ENCODE measurements at places on chromosomes 2 and 18.

DNA sequence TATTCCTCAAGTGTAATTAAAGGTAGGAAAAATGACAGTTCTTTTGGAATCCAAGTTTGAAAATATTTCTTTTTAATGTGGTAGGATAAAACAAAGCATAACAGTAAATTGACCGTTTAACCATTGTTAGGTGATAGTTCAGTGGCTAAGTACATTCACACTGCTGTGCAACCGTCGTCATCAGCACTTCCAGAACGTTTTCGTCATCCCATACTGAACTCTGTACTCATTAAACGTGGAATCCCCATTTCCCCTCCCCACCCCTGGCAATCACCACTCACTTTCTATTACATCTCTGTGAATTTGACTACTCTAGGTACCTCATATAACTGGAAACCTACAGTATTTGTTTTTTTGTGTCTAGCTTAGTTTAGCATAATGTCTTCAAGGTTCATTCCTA lies 32.9 kb upstream of the FZD5 start:
- no peak for DNase-seq

DNA sequence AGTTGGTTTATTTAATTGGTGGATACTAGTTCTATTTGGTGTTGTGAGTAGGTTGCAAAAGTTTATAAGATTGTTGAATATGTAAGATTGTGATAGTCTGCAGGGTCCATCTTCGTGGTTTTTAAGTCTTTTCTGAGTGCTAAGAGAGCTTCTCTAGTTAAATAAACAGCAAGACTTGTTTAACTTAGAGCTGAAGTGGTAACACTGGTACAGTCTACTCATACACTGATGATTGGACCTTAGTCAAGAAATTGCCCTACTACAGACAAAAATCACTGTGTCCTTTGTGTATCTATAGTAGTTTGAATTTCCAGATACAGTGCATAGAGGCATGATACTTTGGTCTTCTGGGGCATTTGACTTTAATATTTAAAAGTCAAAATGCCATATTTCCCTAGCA lies 94.6 kb downstream of the PHLPP1 start:
- DNase-seq: no peak

DNA sequence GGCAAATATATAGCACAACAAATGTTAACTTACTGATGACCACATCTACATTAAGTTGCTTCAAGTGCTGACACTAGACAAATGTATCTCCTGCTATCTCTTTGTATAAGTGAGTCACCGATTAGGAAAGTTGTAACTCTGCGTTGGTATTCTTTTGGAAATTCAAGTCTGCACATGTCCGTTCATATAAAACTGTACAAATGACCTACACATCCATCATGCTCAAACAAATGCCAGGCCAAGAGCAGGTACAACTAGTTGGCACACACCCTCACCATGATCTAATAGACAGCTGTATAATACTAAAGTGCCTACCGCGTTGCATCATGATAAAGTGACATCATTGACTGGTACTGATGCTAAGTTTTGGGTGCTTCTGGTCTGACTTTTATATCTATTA lies 141.1 kb downstream of the RBMS1 start:
- no peak for DNase-seq

- peak; percentile 16 for DNase-seq
Measured at GRCh38 chr18:3151399-3152264, 68.1 kb downstream of the MYOM1 start.

GRCh38 chr2:151657667-151658076 lies 76.6 kb downstream of the NEB start:
- DNase-seq: no peak

DNA sequence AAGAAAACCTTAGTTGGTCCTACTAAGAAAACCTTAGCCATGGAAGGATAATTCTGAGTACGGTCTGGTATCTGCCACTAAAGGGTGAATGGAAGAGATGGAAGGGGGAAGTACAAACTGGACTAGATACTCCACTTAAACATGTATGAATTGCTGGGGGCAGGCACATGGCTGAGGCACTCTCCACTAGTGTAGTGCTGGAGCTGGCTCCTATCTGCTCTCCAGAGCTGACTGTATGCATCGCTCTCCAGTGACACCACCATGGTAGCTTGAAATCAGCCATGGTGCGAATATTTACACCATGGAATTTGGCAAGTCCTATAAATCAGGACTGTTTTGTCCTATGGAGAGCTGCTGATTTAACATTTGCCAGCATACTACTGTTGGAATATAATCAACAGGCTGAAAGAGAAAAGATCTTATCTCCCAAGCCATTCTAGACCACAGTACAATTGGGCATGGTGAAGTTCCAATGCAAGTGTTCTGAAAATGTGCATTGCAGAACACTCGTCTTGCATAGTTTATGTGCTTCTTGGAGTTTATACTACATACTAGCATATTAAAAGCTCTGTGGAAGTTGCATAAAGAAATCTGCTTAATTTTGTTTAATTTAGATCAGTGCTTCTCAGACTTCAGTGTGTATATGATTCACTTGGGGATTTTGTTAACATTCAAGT lies 277.4 kb downstream of the TDRD15 start:
- no peak for DNase-seq

- no peak for DNase-seq
Measured at GRCh38 chr2:104215269-104216161, 638.4 kb upstream of the POU3F3 start.
